ENCODE measurements at places on chromosomes 7 and 10. TPM values are rescaled to one million over a fixed set of nuclear protein-coding genes. Genes with fewer than 3 reads are reported as not detected.

The IL6 gene
- 16.7 TPM for total RNA-seq

The LIPN gene
- not detected for total RNA-seq

The C10orf105 gene
- not detected for total RNA-seq

The CDHR3 gene
- 1.7 TPM for total RNA-seq

The DDX50 gene
- 52.0 TPM for total RNA-seq

The VWA2 gene
- total RNA-seq, result not detected

The OR6V1 gene
- total RNA-seq, result not detected

The OPN4 gene
- not detected for total RNA-seq

The GDF2 gene
- total RNA-seq, result not detected

The SDK1 gene
- total RNA-seq, result 0.81 TPM

The TMEM254 gene
- total RNA-seq, result 4.1 TPM

The CFAP70 gene
- total RNA-seq, result 0.27 TPM

The CHAT gene
- total RNA-seq, result not detected

The PIP gene
- total RNA-seq, result not detected

The MAT1A gene
- total RNA-seq, result not detected

The TLX1 gene
- not detected for total RNA-seq

The VPS37D gene
- total RNA-seq, result 4.0 TPM

The GNAT3 gene
- not detected for total RNA-seq

The GPR37 gene
- 4.7 TPM for total RNA-seq

The NPFFR1 gene
- total RNA-seq, result not detected

The AFAP1L2 gene
- 1.9 TPM for total RNA-seq

The ASB15 gene
- total RNA-seq, result not detected

The LEP gene
- under 0.01 TPM for total RNA-seq

The HOXA13 gene
- not detected for total RNA-seq

The CYP17A1 gene
- total RNA-seq, result not detected

The SLC26A5 gene
- total RNA-seq, result not detected

The COL28A1 gene
- not detected for total RNA-seq

The LRRD1 gene
- not detected for total RNA-seq

The TSPAN15 gene
- 48.3 TPM for total RNA-seq

The MKX gene
- total RNA-seq, result 0.09 TPM

The VSTM4 gene
- total RNA-seq, result 0.27 TPM

The PKD2L1 gene
- not detected for total RNA-seq

The FAM25G gene
- not detected for total RNA-seq

The DYNC1I1 gene
- 0.54 TPM for total RNA-seq
